Cortex of kidney (tissue), 1 donor: ENCODE measurements at places on chromosomes 6 and 20.

DNA sequence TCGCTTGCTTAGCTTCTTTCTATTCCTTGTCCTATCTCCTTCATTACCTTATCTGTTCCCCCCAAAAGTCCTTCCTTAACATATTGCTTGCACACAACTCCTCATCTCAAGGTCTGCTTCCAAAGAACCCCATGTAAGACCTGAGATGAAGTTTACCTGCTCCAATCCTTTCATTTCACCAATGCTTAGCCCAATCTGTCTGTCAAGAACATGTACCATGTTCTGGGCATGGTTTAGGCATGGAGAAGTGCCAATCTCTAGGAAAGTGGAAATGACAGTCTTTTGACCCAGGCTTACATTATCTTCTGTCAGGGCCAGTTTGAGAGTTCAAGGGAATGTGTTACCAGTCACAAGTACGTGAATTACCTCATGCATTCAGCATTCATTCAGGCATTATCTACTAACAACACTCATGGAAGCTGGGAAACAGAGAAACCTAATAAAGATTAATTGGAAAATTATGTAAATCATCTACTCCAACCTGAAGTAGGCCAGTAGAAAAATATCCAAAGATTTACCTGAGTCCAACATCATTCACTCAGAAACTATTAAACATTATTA lies 15.8 kb upstream of the TASP1 start:
- DNase-seq = no peak

- DNase-seq = no peak
Observed at GRCh38 chr6:64123761-64124633, 488.4 kb downstream of the PHF3 start.

DNA sequence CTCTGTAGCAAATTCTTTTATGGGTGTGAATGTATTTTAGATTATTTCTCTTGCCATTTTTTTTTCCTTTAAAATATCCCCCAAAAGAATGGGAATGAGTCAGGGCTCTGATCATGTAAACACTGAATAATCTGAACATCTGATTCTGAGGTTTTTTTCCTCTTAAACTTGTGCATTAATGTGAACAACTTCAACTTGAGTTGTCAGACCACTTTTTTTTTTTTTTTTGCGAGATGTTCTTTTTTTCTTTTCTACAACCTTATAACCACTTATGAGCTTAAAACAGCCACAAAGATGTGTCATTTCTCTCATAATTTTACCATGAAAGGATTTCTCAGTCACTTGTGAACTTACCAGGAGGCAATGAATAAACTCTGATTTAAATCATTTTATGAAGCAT lies 85.3 kb downstream of the TBC1D7 start:
- no peak for DNase-seq

DNA sequence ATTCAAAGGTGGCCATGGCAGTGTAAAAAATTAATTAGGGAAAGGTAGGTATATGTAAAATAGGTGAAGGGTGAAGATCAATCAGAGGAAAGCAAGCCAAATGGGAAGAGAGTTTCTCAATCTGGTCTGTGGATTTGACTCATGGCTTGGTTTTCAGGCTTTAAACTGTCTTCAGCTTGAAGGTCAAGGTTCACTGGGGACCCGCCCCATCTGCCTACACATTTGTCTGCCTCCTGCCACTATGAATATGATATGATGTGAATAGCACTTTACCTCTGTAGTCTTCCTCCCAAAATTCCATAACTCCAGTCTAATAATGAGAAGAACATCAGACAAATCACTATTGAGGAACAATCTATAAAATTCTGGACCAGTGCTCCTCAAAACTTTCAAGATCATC lies 32.3 kb upstream of the THEMIS start:
- no peak for DNase-seq

DNA sequence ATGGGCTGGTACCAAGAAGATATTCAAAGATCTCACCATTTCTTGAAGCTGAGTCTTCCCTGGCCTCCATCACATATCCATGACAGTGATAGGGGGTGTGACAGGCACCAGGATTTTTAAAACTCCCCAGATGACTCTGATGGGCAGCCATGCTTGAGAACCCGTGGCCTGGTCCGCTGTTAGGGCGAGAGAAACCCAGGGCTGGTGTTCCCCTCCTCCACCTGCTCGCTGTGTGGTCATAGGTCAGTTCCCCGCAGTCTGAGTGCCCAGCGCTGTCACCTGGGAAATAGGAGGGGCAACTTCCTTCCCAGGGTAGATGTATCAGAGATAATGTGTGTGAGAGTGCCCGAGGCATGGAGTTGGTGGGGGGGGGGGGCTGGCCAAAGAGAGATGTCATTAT lies 50.9 kb downstream of the TMEM242 start:
- no peak for DNase-seq

DNA sequence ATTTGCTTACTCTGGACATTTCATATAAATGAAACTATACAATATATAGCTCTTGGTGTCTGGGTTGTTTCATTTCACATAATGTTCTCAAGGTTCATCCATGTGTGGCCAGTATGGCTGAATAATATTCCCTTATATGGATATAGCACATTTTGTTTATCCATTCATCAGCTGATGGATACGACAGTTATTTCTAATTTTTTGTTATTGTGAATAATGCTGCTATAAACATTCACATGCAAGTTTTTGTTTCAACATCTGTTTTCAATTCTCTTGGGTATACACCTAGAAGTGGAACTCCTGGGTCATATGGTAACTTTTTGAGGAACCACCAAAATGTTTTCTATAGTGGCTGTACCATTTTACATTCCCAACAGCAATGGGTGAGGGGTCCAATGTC lies 101.1 kb downstream of the CDK19 start:
- DNase-seq = no peak

DNA sequence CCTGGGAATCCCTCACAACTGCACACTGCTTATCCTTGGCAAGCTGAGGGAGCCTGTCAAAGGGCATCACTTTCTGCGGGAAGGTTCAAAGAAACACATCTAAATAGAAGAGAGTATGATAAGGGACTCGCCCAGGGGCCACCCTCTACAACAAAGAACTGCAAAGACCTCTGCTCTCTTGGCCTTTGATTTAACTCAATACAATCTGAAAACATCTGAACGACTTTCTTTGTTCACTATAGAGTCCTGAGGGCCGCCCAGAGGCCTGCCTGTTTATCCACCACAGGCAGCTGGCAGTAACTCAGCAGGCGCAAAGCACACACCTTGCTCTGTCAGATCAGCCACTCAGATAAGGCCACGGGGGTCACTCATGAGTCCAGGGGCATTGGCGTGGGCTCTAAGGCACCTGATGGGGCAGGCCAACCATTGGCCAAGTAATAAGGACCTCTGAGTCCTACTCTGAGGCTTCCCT lies 139.3 kb downstream of the UNC5CL start:
- DNase-seq = no peak

- no peak for DNase-seq
Observed at GRCh38 chr6:105726902-105727655, 324.2 kb upstream of the PREP start.

DNA sequence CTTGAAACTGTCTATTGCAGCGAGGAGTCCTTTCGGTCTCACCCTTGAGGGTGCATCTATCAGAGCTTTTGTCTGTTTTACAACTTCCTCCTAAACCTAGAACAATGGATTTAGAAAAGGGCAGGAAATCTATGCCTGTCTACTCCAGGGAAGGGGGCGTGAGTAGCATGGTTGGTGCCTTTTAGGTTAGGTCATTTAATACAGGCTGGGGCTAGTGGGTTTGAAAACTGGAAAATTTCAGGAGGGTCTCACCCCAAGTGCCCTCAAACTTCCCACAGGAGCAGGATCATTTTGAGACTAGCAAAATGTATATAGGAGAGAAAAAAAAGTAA lies 33.5 kb upstream of the BMP6 start:
- no peak for DNase-seq

DNA sequence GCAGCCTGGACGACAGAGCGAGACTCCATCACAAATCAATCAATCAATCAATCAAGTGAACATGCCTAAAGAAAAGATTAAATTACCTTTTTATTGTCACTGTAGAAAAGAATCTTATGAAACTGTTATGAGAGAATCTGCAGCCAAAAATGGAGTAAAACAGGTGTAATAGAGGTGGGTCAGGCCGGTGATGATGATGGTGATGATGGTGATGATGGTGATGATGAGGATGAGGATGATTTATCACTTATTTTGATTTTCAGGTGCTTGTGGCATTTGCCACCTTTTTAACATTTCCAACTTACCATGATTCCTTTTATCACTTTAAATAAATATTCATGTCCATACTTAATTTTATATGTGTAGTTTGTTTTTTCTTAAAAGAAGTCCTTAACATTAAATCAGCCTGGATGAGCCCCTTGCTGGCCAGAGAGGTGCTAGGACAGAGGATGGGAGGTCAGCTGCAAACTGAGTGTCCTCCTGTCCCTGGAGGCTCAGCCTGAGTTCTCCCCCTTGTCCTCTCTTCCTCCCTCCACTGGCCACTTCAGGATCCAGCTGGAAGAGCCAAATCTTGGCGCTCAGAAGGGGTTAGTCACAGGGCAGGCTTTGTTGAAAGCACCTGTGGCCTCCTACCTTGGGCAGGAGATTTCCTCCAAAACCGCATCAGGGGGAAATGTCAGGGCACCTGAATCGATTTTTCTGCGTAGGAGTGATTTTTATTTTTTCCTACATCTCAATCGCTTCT lies 32.6 kb downstream of the SLC2A10 start:
- no peak for DNase-seq

DNA sequence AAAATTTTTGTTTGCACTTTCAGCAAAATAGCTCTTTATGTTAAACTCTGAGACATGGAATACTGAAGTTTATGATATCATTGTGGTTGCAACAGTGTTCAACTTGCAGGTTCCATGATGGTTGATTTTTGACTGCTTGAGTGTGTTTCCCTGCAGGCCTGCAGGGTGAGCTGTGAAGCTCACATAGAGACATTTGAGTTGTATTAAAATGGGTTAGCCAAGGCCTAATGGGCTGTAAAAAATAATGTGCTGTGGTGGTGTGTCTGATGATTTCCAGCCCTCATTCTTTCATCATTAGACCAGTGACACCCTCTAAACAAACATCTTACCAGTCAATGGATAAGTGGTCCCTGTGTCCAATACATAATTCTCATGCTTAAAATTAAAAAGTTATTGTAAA lies 321.4 kb downstream of the FARS2 start:
- DNase-seq = no peak

DNA sequence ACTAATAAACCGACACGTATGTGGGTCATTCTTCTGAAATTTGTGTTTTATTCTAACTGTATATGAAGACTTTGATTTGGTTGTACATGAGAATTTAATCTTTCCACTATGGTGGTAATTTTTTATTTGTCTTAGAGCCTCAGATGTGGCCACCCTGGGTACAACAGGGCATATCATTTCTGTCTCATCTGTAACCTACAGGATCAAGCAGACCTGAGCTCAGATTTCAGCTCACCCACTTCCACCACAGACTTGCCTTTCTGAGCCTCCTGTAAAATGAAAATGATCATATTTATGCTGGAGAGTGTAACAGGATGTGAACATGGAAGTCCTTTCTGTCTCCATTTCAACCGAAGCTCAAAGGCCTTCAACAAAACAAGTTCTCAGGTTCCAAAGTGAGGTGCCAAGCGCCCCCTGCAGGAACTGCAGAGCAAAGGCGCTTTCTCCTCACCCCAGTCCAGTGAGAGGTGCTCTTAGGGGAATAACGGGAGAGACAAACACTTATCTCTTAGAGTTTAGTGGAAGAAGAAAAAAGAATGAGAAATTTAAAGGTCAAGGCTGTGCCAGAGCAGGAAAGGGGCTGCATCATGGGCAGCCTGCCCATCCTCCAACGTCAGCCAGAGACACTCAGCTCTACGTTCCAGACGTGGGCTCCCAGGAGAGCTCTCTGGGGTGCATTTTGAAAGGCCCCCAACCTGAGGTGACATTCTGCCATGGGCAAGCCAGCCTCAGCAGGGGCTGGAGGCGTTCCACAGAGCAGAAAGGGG lies 23.0 kb upstream of the CD24 start:
- DNase-seq = no peak

GRCh38 chr6:6931071-6932025 lies 176.4 kb upstream of the RREB1 start:
- DNase-seq = no peak

DNA sequence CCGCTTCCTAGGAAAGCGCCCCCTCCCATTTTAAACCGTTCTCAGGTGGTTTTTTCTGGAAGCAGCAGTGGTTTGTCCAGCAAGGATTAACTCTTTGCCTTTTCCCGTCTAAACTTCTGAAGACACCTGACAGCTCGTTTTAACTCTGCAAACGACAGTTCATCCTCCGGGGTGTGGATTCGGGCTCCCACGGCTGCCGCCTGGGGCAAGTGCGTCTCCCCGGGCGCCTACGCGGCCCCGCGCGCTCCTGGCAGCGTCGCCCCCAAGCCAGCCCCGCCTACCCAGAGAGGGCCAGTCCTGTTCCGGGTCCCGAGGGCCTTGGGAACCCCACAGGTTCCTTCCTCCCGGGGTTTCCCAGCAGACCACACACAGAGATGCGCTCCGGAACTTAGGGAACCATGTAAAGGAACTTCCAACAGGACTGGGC lies 54.4 kb downstream of the PRR18 start:
- DNase-seq = no peak

DNA sequence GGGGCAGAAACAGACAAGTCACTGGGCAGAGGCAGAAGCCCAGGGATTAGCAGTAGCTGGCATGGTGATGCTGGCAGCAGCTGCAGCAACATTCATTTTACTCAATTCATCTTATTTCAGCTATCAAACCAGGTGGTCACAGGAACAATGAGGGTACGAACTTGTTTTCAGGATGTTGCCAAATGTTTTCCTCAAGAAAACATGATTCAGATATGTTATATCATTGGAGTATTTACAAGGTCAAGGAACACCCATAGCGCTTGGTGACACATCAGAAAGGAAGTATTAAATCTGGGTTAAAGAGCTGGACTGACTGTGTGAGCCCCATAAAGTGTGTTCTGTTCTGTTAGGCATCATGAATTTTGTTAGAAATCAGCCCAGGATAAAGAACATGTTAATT lies 456.9 kb upstream of the ID4 start:
- DNase-seq = no peak

- DNase-seq = no peak
Observed at GRCh38 chr20:856361-856775, 22.9 kb downstream of the FAM110A start.

- DNase-seq = no peak
Observed at GRCh38 chr6:52535711-52536423, 41.0 kb downstream of the TRAM2 start.

- no peak for DNase-seq
Observed at GRCh38 chr6:169789944-169790927, 38.8 kb downstream of the ERMARD start.

DNA sequence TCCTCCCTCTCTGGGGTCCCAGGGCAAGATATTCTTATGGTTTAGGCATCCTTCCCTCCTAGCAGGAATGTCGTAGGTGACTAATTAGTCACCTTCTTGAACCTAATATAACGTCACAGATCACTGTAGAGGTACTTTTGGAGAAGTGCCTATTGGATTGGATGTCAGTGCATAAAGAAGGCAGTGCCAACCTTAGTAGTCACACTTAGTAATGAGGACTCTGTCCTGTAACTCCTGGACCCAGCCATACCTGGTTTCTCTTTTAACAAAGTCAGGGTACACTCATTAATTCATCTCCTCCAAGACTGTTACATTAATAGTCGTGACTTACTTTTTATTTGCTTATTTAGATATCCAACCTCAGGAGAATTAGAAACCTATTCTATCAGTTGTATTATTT lies 20.0 kb downstream of the VTA1 start:
- DNase-seq = no peak
